Pancreas (tissue), 10 donors: ENCODE measurements at places on chromosomes 4 and X. TPM values are rescaled to one million over a fixed set of nuclear protein-coding genes. Genes with fewer than 3 reads are reported as not detected.

CSN1S1 gene
- polyA plus RNA-seq, result 0.19 TPM

GAGE12H gene
- not detected for polyA plus RNA-seq

DNA sequence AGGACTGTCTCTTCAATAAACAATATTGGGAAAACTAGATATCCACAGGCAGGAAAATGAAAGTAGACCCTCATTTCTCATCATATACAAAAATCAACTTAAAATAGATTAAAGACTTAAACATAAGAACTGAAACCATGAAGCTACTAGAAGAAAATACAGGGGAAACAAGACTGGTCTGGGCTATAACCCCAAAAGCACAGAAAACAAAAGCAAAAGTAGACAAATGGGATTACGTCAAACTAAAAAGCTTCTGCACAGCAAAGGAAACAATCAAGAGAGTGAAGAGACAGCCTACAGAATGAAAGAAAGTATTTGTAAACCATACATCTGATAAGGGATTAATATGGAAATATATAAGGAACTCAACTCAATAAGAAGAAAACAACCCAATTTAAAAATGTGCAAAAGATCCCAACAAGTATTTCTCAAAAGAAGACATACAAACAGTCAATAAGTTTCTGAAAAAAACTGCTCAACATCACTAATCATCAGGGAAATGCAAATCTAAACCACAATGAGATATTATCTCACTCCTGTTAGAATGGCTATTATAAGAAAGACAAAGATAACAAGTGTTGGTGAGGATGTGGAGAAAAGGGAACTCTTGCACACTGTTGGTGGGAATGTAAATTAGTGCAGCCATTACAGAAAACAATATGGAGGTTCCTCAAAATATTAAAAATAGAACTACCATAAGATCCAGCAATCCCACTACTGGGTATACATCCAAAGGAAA is 325.3 kb upstream of the RASGEF1B start:
- DNase-seq, result no peak

TENM3 gene
- polyA plus RNA-seq, result 2.2 TPM

GRCh38 chr4:40736910-40737309 is 12.8 kb upstream of the NSUN7 start:
- DNase-seq, result no peak

SNX12 gene
- polyA plus RNA-seq, result 16.1 TPM

GRCh38 chrX:50707955-50708699 is 105.9 kb downstream of the SHROOM4 start:
- DNase-seq, result no peak

CXCL11 gene
- 0.73 TPM for polyA plus RNA-seq
